ENCODE measurements at places on chromosomes 12 and 14.

DNA sequence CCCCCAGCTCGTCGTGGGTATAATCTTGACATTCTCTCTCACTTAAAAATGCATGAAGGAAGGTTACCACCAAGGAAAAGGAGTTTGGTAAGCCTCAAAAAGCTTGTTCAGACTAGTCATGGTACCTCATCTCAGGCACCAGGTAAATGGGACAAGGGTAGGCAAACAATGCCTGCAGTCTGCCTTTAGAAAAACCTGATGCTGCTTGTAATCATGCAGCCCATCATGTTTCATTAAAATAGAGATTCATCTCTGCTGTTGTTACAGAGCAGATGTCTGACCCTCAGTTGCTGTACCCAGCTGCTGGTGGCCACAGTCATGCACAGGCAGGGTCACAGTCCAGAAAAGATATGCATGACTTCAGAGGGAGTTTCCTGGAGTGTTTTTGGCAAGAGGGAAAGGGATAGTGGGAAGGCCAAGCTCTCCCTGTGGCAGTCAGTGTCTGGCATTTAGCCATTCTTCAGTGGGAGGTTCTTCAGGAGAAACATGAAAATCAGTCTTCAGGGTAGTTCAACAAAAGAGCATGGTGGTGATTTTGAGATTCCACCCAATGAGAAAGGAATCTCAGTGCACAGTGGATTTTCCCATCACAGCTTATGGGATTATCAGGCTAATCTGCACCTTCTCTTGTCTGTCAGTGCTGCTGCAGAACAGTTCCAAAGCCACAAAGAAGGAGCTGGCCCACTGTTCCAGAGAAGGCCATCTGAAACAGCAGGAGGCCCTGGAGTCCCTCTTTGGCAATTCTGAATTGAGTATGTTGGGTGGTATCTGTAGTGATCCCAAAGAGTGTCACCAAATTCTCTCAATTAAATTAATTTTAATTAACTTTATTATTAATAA, 202.7 kb upstream of the FRMD6 start:
- DNase-seq = peak; percentile 82

DNA sequence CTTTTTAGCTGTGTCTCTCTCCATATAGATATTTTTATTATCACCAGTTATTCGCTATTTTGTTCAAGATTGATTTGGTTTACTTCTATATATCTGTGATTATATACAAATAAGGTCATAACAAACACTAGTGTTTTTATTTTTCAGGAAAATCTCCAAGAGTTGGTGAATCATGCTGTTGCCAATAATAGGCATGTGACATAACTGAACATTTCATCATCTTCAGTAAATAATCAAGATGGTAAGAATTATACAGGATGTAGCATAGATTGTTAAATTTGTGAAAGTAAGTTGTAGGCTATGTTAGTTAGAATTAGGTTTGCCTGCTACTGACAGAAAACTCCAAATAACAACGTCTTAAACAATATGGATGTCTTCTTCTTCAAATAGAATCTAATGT, 240.9 kb upstream of the PDE3A start:
- DNase-seq = no peak

DNA sequence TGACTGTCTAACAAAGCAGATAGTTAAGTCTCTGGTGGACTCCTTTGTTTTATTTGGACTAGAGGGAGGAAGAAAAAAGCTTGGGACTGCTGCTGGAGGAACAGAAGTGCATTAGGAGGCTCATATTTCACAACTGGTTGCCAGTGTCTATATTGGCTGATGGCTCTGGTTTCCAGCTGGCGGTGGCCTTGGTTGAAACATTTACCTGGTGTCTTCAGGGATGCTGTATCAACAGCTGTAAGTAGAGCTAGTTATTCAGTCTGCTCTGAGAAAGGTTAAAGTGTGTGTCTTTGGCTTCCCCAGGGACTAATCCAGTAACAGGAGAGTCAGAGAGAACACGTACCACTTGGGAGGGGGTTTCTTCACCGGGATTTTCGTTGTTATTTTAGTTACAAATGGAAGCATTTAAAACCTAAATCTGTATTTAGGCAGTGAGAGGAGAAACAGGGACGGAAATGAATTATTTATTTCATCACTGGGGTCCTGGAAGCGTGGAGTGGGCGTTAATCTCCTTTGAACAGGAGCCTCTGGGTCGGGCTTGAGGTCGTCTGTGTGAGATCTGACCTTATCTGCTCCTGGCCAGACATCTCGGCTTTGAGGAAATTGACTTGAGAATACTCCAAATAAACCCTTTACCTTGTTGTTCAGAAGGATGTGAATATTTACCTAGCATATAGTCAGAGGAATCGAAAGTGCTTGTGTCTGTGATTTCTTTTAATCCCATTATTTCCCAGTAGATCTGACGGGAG, 149.9 kb downstream of the NRXN3 start:
- peak; percentile 97 for DNase-seq

DNA sequence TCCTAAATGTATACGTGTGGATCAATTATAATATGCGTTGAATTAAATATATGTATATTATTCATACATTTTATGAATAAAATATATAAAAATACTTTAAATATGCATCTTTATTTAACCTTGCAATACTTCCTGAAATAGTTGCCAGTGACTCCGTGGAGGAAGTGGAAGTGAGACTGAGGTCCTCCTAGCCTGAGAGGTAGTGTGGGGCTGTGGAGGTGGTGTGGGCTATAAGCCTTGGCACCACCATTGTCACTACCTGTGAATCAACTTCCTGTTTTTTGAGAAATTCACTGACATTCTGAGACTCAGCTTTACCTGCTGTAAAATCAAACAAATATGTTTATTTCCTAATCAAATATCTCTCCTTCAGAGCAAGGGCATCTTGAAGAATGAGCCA, 514.2 kb downstream of the VRK1 start:
- DNase-seq = no peak

DNA sequence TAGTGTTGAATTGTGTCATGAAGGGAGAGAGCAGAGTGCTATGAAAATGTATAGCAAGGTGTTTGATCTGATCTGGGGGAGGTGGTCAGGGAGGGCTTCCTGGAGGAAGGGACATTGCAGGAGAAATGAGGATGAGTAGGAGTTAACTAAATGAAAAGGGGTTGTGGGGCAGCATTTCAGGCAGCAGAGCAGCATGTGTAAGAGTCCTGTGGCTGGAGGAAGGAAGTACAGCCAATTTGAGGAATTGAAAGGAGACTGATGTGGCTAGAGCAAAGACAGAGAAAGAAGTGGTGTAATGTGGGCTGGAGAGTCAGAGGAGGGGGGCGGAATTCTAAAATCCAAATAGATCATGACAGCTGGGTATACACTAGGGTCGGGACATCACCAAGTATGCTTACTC, 20.5 kb downstream of the NPC2 start:
- no peak for DNase-seq

DNA sequence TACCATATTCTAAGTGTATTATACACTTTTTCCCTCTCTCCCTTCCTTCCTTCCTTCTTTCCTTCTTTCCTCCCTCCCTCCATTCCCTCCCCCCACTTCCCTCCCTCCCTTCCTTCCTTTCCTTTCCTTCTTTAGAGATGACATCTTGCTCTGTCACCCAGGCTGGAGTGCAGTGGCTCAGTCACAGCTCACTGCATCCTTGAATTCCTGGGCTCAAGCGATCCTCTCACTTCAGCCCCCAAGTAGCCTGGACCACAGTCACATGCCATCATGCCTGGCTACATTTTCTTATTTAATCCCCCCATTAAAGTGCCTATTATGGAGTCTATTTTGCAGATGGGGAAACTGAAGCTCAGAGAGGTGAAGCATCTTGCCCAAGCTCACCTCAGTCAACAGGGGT, 55.0 kb downstream of the SVOP start:
- DNase-seq = no peak

DNA sequence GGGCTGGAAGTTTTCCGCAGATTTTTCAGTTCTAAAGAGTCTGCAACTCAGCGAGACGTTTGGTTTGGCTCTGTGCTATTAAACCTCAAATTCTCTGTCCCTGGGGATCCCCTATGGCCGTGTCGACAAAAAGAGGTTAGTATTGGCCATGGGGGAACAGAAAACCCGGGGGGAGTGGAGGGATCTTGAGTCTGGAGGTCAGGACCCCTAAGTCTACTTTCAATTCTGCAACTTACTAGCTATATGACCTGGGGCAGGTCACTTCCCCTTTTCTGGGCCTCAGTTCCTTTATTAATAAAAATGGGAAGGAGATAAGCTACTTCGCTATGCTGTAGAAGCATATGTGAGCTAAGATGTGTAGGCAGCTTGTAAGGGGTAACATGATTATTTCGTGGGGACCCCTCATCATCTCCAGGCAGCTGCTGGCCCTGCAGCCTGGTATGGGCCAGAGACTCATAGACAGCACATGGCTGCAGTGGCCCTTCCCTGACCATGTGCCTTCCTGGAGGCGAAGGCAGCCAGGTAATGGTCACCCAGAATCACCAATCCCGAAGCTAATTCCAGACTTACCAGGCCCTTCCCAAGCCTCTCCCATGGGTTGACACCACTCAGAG, 8.6 kb downstream of the ASB2 start:
- no peak for DNase-seq

DNA sequence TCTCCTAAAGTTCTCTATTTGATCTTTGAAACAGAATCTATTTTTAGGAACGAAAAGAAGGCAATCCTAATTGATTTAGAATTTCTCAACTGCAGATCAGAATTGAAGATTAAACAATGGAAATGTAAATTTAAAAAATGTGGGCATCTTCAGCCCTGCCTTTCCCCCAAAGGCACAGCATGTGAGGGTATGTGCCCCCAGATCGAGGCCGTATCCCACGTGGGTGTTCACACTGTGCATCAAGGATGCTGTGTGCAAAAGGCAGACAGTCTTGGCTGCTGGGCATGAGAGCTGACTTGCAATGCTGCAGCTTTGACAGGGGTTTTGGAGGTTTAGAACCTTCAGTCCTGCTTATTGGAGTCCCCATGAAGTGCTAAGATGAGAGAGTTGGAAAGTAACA, 346.3 kb downstream of the VRK1 start:
- DNase-seq = no peak

DNA sequence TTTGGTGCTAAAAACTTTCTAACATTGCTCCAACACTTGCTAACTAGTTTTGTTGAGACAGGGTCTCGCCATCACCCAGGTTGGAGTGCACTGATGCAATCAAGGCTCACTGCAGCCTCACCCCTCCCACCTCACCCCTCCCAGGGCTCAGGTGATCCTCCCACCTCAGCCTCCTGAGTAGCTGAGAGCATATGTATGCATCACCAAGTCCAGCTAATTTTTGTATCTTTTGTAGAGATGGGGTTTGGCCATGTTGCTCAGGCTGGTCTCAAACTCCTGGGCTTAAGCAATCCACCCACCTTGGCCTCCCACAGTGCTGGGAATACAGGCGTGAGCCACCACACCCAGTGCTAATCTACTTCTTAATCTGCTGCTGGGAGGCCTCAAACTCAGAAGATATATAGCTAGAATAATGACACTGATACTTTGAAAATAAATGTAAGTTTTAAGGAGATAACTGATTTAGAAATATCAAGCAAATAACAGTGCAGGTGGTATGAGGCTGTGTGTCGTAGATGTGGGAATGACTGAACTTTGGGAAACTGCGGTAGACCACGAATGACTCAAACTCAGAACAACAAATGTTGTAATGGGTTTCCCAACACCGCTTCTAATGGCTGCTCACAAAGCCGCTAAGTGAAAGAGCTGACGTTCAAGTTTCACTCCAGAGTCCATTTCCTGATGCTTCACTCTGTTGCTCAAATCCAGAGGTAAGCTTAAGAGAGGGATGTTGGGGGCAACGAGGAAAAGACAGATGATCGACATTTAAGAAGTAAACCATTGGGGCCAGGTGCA, 10.0 kb downstream of the TMCC3 start:
- DNase-seq = no peak

DNA sequence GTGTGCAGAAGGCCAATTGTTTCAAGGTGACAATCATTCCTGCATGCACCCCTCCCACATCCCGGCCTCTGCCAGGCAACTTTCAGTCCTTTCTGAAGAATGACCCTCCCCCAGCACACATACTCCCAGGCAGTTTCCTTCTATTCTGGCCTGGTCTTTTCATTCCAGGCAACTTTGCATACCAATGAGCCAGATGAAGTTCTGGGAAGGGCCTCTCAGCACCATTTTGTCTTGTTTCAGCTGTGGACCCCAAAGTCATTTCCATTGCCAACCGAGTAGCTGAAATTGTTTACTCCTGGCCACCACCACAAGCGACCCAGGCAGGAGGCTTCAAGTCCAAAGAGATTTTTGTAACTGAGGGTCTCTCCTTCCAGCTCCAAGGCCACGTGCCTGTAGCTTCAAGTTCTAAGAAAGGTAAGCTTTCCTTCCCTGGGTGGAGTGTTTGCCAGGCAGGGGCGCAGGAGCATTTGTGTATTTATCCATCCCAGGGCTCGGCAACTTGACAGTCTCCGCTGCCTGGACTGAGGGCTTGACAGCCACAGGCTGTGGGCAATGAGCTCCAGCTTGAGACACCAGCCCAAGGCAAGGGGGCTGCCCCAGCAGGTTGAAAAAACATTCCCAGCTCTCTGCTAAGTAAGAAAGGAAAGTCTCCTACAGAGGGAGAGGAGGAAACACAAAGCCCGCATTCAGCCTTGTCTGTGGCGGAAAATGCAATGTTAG, 16.4 kb downstream of the BCL2L14 start:
- no peak for DNase-seq

DNA sequence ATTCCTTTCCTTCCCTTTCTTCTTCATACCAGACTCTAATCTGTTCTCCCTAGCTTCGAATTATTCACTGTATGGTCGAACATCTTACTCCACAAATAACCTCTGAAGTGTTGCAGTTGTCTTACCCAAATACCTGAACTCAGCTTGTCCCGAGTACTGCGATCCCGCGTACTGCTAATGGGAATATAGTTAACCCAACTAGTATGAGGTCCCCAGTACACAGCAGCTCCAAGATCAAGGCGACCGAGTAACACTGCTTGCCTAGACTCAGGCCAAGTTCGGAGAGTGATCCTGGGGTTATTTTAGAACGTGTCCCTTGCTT, 462 bp upstream of the ETNK1 start:
- peak; percentile 83 for DNase-seq

GRCh38 chr14:65290830-65291229, 121.7 kb upstream of the FUT8 start:
- no peak for DNase-seq

- DNase-seq = no peak
Observed at GRCh38 chr12:64900540-64900939, 76.1 kb downstream of the TBC1D30 start.

- DNase-seq = no peak
Observed at GRCh38 chr12:105100207-105100985, 7.1 kb upstream of the WASHC4 start.

DNA sequence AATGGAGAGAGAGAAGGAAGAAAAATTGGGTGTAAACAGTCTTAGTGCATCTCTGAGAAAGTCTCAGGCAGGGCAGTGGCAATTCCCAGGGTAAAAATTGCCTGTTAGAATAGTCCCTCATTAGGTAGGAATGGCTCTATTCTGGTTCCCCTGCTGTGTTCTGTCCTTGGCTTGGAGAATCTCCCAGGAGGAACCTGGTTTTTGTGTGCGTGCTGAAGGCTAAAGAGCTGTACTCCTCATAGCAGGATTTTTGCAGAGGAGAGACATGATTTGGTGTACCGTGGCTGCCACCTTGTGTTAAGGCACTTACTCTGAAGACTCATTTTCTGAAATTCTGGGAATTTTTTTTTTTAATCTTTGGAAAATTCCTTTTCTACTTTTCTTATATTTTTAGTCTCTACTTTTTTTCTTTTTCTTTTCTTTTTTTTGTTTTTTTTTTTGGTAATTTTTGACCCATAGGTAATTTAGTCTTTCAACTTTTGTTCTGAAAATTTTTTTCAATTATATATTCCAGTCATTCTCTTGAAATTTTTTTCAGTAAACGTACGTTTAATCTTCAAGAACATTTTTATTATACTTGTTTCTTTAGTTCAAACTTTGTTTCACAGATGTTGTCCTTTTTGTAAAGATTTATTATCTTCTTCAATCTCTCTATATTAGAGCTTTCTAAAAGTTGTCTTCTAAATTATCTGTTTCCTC, 63.8 kb downstream of the FBXO33 start:
- DNase-seq = peak; percentile 84

GRCh38 chr12:33054371-33054770, 157.8 kb upstream of the PKP2 start:
- DNase-seq = no peak
